ENCODE measurements at places on chromosomes 1 and 21.

DNA sequence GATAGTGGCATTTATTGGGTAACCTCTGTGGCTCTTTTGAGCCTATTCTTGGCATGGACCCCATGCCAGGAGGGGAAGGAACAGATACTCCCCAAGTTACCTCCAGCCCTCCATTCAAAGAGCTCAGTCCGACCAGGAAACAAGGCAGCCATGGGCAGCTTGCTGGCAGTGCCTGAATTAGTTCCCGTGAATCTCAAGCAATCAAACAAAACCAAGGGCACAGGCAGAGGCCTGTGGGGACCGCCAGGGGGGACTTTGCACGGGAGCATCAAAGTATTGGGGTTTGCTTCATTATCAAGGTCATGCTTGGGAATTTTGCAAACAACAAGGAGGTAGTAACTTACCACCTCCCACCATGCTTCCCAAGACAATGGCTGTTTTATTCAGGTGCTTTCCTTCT lies 81.2 kb upstream of the IFFO2 start:
- DNase-seq = no peak

DNA sequence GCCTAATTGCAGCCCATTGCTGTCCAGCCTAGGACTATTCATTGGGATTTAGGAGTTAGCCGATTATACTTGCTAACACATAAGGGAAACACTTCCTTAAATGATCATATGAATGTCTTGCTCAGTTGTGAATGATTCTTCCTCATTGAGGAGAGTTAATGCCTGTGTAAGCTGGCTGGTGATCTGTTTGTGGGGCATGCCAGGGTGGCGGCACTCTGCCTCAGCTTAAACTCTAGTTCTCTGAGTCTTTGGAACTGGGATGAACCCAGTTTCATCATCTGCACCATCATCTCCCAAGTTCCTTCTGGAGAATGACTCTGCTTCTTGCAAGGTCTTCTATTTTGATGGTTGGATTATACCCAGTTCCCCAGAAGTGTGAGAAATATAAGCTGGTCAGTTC lies 23.9 kb upstream of the SLAMF6 start:
- DNase-seq = no peak

DNA sequence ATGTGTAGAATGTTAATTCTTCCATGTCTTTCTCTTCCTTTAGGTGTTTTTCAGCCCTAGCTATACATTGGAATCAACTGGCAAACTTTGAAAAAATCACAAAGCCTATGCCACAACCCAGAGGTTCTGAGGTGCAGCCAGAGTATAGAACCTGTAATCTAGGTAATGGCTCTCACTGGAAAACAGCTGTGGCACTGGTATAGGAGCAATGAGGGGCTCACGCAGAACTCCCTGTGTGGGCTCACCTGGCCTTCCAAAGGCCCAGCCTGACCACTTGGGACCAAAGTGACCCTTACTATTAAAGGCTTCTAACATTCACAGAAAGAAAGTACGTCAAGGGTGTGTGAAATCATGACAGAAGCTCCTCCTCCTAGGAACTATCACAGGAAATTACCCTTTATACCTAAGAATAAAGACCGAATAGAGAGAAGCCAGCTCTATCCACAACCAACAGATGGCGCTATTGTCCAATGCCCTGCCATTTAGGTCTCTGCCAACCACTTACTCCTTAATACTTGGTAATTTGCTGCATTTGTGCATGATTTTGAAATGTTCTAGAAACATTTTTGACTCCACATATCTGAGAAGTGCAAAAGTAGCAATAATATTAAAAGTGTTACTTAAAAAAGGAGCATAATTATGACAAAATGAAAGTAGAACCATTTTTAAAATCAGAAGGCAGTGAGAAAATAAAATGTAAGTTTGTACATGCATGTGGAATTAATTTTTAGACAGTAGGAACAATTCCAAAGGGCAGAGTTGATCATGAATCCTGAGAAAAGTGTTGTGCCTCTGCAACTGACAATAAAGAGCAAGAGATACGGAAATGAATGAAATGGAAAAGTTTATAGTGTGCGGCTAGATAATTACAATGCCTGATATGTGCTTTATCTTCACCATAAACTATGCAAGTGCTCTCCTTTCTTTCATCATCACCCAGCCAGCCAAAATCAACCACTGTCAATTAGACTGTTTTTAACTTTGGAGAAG lies 93.1 kb upstream of the HAO2 start:
- DNase-seq = peak; percentile 28

DNA sequence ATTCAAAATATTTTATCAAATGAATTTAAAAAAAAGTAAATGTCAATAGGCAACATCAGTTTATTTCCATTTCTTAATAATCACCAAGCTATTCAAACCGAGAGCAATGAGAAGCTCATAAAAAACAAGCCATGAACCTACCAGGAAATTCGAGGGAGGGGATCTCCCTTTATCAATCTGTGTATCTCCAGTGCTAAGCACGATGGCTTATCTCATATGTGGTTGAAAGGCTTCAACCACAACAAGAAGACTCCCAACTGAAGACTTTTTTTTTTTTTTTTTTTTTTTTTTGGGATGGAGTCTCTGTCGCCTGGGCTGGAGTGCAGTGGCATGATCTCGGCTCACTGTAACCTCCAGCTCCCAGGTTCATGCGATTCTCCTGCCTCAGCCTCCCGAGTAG lies 833.3 kb downstream of the USP25 start:
- DNase-seq = no peak

- DNase-seq = no peak
These were observed 6.2 kb upstream of the BTG2 start for GRCh38 chr1:203299169-203299568.

DNA sequence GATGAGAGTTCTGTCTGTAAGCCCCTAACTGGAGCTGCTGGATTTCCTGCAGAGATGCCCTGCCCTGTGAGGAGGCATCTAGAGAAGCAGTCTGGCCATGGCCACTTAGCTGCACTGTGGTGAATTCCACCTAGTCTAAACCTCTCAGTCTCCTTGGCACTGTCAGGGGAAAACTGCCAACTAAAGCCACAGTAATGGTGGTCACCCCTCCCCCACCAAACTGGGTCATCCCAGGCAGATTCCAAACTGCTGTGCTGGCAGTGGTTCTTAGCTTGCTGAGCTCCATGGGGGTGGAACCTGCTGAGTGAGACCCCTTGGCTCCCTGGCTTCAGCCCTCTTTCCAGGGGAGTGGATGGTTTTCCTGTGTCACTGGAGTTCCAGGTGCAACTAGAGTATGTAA lies 740.6 kb downstream of the RWDD3 start:
- DNase-seq = no peak

DNA sequence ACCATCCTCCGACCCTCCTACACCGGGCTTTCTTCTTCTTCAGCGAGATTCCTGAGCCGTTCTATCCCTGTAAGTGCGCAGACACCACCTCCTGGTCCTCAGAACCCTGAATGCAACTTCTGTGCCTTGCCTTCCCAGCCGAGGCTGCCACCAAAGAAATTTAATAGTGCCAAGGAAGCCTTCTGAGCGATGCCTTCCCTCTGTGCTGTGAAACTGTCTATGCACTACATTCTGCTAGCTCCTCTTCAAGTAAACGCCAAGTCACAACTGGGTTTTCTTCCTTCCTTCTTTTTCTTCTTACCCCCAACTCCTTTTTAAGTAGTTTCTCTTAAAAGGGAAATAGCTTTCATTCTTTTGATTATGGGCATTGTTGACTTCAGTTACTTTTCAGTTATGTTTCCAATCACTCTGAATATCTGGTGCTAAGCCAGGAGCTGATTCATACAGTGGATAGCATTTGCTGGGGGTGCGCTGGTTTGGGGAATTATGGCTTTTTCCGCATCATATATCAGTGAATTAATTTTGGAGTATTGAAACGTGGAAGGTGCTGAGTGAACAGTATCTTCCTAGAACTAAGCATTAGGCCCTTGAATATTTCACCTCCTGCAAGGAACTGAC lies 38.6 kb upstream of the GPR88 start:
- no peak for DNase-seq

Measured in CD4-positive, alpha-beta memory T cell (primary cell).